ENCODE measurements at places on chromosomes 16 and 17.

- no peak for DNase-seq
Observed at GRCh38 chr16:14357328-14357727, 272.7 kb downstream of the PARN start.

DNA sequence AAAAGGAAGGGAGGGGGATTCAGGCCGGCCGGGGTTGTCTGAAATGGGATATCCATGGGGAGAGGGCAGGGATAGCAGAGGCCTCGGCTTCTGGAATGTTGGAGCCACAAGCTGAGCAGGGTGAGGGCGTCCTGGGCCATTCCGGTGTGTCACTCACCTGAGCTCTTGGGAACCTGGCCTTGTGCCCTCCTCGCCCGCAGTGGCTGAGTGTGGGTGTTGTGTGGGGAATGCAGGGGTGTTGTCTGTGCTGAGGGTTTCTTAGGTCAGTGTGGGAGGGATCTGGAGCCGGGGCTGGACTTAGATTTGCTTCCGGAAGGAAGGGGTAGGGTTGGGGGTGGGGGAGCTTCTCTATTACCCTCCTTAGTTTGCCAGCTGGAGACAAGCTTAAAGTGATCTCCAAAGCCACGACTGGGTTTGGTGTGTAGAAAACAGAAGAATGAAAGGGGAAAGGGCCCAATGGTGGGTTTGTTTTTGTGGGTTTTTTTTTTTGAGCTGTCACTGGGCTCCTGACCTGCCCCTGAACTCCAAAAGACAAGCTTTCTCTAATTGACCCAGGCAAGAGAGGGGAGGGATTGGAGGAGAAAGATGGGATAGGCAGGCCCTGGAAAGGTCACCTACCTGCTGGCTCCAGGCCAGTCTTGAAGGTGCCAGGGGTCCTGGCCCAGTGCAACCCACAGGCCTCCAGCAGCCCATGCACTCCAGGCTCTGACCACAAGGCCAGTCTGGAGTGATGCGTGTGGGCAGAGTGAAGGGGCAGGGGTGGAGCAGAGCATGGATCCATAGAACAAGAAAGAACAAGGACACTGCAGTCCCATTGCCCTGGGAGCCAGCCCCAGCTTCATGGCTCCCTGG is at the start of gene SULT1A2:
SULT1A2 (minus strand) TSS at position 211 of the 852 bp plus-strand sequence. CDS start 1,120 bp downstream, outside the sequence.
- no peak for DNase-seq

- DNase-seq: no peak
Observed at GRCh38 chr16:54437401-54437800, 150.8 kb upstream of the IRX3 start.

GRCh38 chr17:78343543-78344201 is 16.2 kb downstream of the SOCS3 start:
- peak; percentile 47 for DNase-seq

- DNase-seq: no peak
Observed at GRCh38 chr16:17318238-17318637, 152.5 kb downstream of the XYLT1 start.

DNA sequence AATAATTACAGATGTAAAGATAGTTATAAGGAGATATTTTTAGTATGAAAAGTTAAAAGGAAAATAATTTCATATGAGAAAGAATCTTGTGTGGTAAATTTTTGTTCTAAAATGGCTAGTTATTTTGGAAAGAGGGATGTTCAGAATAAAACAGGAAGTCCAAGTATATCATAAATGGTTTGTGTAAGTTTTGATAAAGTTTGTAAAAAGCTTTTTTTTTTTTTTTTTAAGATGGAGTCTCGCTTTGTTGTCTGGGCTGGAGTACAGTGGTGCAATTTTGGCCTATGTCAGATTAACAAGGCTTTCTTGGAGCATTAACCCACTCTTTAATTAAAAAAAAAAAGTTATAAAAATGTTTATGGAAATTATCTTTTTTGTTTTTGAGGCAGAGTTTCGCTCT is 8.2 kb upstream of the CDK10 start:
- no peak for DNase-seq

- DNase-seq: no peak
Observed at GRCh38 chr16:10993649-10994048, 49.3 kb downstream of the CLEC16A start.

DNA sequence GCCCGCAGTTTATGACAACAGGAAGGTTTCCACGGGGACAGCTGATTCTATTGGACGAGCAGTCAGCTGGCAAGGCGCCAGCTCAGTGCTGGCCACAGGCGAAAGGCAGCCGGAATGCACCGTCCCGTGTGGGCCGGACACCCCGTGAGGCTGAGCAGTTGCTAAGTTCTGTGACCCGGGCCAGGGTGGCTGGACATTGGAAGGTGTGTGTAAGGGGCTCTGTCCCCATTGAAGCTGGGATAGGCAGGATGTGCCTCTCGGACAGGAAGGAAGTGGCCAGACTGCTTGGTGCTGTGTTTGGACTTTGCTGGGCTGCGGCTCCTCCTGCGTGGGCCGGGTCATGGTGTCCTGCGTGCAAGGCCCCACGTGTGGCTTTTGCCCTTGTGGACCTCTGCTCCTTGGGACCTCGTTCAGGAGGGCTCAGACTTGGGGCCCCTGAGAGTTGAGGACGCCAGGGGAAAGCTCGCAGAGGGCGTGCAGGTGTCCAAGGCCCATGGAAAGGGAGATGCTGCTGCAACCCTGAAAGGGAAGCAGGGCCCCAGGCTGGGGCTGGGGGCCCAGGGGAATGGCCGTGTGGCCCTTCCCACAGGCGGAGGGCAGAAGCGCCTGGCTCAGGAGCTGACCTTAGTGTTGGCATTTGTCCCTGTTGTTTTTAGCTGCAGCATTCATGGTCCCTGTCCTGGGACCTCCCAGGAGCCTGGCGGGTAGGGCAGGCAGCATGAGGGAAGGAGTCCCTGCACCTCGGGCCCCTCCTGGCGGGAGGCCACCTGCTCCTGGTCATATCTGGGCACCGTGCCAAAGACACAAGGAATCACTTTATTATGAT is 10.0 kb downstream of the BAIAP2 start:
- no peak for DNase-seq

- DNase-seq: no peak
Observed at GRCh38 chr17:45139533-45139920, 4.0 kb downstream of the ACBD4 start.

DNA sequence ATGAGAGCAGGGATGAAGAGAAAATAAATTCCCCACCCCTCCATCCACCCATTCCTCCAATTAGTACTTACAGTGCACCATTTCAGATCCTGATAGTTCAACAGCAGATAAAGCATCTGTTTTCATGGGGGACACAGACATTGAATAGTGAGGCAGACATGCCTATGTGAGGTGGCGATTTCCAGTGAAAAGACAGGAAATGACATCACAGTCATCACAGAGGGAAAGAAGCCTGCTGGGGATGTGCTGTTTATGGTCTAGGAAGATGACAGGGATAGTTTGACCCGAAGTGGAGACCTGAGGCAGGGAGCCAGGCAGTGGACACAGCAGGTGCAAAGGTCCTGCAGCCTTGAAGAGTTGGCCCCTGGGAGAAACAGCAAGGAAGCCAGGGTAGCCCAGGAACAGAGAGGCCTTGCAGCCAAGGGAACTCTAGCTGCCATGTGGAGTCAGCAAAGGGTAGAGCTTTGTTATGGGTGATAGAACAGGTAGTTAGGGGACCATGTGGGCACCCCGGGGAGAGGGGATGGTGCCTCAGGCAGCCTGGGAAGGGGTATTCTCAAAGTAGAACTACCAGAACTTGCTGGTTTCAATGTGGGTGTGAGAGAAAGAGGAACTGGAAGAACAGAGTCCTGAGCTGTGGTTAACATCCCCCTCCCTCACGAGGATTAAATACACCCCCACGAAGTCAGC is 256.6 kb downstream of the CPPED1 start:
- no peak for DNase-seq

GRCh38 chr17:60392845-60393702 is 1.1 kb upstream of the USP32 start:
- DNase-seq: no peak

GRCh38 chr16:68246121-68246520 is 948 bp downstream of the PLA2G15 start:
- DNase-seq: no peak

DNA sequence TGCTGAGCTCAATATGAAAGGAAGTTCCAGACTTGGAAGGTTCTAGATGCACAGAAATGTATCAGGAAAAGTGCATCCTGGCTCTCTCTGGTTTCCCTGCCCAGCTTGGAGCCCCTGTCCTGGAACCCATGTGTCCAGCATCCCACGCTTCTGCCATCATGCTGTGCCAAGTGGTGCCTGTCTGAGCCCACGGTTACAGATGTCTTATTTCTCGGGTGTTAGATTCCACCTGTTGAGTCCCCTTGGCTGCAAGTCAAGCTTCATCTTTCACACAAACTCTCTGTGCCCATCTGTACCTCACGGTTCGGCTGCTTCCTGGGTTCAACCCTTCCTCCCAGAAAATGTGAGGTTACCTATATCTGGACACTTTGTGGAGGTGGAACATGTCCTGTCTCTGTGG is 22.5 kb downstream of the OR1D5 start:
- no peak for DNase-seq

DNA sequence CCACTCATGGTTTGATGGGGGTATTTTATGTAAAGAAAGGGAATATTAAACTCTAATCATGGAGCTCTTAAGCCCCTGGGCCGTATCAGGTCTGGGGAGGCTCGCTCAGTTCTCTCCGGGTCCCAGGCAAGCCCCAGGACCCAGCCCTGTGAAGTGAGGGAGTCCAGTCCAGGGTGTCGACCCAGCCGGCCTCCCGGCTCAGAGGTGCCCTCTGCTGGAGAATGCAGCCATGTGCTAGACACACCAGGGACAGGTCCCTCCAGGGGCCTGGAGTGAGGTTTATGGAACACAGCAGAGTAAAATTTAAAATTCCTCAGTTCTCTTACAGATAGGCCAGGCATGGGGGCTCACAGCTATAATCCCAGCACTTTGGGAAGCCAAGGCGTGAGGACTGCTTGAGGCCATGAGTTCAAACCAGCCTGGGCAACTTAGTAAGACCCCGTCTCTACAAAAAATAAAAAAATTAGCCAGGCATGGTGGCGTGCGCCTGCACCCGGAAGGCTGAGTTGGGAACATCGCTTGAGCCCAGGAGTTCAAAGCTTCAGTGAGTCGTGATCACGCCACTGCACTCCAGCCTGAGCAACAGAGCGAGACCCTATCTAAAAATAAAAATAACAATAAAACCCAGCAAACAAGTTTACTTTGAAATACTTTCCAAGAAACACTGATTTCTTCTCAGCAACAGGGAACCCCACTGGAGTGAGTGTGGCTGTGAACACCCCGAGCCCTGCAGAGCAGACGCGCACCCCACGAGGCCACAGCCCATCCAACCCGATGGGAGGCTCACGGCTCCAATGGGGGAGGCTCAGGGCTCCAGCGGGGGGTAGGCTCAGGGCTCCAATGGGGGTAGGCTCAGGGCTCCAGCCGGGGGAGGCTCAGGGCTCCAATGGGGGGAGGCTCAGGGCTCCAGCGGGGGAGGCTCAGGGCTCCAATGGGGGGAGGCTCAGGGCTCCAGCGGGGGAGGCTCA is 72.2 kb downstream of the ZNF778 start:
- peak; percentile 26 for DNase-seq

Measured in activated gamma-delta T cell (primary cell).